ENCODE measurements at places on chromosomes 4 and X. TPM values are rescaled to one million over a fixed set of nuclear protein-coding genes. Genes with fewer than 3 reads are reported as not detected.

The H2BW2 gene
- not detected for total RNA-seq

The CXCR3 gene
- total RNA-seq: not detected

The KDR gene
- 0.52 TPM for total RNA-seq

The VSIG4 gene
- 0.59 TPM for total RNA-seq

DNA sequence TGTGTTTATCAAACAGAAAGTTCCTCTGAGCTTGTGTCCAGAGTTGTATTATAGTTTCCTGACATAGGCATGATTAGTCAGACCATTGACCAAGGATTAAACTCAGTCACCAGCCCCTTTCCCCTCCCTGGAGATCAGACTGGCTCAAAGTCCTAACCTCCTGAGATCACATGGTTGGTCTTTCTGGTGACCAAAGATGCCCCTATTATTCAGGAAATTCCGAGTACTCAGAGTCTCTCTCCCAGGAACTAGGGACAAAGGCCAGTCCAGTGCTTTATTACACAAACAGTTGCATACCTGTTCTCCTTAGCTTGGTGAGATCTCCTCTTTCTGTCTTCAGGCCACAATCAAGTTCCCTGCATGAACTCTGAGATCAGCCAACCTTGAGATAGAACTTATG is 14.5 kb upstream of the ENPP6 start:
- no peaks in the 10 kb centered on the region for H3K36me3 ChIP-seq
- no peaks in the 10 kb centered on the region for H3K27me3 ChIP-seq
- DNase-seq: no peak
- no peak overlapping the region for H3K4me3 ChIP-seq

DNA sequence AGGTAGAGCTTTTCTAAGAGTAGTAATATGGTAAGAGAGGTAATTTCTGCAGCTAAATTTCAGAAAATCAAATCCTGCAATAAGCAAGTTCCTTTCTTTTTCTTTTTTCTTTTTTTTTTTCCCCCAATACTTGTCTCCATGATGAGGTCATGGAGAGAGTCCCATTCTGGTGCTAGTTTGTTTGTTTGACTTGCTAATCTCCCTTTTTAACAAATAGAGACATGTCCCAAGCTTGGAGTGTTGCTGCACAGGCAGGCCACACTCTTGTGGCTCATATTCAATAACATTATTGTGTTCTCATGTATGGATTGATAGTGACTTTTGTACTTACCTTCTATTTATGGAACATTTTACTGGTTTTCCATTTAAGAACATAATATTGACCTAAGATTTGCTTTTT is 25.5 kb downstream of the PTPN13 start:
- H3K27me3 ChIP-seq: no peaks in the 10 kb centered on the region
- no peaks in the 10 kb centered on the region for H3K4me1 ChIP-seq
- no peaks in the 10 kb centered on the region for H3K36me3 ChIP-seq
- H3K27ac ChIP-seq: no peak overlapping the region
- DNase-seq: no peak

- H3K27me3 ChIP-seq: no peaks in the 10 kb centered on the region
- H3K4me3 ChIP-seq: no peak overlapping the region
- no peak for DNase-seq
- no peak overlapping the region for H3K27ac ChIP-seq
- H3K4me1 ChIP-seq: no peaks in the 10 kb centered on the region
Measured at GRCh38 chr4:182978152-182978827, 61.1 kb upstream of the DCTD start.

GRCh38 chrX:97619499-97619898 is 735.8 kb downstream of the RPA4 start:
- no peaks in the 10 kb centered on the region for H3K36me3 ChIP-seq
- no peak overlapping the region for H3K4me3 ChIP-seq
- peaks cover 35% of the 10 kb centered on the region for H3K4me1 ChIP-seq

GRCh38 chrX:129930941-129931410 is 25.0 kb downstream of the UTP14A start:
- H3K27ac ChIP-seq: peak overlapping the region; percentile 42
- no peaks in the 10 kb centered on the region for H3K27me3 ChIP-seq
- peaks cover 6% of the 10 kb centered on the region for H3K4me1 ChIP-seq

GRCh38 chrX:40169193-40170101 is 71.7 kb upstream of the BCOR start:
- H3K4me1 ChIP-seq: peaks cover 60% of the 10 kb centered on the region
- H3K36me3 ChIP-seq: no peaks in the 10 kb centered on the region
- no peaks in the 10 kb centered on the region for H3K27me3 ChIP-seq
- H3K27ac ChIP-seq: peak overlapping the region; percentile 98
- DNase-seq: peak; percentile 78
